ENCODE measurements at places on chromosomes 13 and 19.

GRCh38 chr19:2275588-2276428 is 6.2 kb downstream of the PEAK3 start:
- DNase-seq = no peak

DNA sequence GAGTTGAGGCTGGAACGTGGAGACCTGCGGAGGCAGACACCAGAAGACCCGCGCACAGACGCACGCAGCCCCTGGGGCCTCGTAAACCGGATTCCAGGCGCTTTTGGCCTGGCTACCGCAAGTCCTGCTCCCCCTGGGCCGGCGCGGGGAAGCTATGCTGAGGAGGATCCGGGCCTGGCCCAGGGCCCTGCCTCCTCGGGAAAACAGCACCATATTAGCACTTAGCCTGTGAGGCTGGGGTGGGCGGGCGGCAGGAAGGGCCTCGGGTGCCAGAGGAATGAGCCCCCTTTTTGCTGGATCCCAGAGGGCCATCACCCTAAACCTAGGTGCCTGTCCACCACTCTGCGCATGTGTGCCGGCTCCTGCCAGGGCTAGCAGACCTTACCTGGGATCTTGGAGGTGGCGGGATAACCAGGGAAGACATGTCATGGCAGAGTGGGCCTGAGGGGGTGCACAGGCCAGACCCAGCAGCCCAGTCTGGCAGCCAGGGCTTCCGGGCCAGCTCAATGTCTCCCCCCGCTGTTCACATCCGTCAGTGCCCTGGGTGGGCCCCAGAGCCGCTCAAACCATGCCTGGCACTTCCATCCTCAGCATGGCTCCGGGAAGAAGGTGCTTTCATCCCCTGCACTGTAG is 7.3 kb downstream of the ELOF1 start:
- DNase-seq = peak; percentile 50

DNA sequence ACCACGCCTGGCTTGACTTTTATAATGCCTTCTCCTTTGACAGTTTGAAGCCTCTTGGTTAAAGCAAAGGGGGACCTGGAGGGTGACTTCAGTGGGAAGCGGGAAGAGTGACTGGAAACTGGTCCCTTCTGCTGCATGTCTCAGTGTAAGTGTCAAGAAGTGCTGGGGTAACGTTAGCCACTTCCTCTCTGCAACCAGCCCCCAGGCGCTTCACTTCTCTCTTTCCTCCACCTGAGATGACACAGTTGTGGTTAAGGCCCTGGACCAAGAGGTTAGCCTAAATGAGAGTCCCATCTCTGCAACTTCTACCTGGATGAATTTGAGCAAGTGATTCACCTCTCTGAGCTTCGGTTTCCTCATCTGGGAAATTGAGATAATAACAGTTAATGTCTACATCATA is 16.3 kb downstream of the LEUTX start:
- no peak for DNase-seq

DNA sequence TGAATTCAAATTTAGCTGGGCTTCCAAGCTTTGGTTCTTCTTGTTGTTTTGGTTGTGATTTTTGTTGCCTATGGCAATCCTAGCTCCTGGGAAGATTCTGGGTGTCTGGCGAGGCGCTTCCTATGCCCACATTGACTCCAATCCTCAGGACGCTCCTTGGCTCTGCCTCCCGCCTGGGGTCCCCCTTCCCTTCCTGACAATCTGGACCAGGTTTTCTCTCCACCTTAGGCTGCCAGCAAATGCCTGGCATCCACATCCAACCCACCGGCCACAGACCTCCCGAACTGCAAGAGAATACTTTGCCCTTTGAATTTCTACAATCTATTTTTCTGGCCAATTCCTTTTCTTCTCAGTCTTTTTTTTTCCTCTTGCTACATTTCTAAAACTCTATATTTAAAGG is 186.9 kb upstream of the UBL3 start:
- DNase-seq = no peak

DNA sequence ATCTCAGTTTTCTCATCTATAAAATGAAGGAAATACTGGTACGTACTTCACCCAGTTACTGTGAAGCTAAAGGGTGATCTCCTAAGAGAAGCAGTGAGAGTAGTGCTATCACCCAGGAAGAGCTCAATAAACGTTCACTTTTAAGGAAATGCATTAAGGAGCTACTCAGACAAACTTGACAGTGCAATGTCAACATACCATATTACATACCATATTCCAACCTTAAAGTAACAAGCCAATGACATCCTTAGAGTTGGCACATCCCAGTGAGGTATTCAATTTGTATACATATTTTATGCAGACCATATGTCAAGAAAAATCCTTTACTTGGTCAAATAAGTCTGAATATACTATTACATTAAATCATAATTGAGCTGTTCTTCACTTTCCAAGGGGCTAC is 7.0 kb downstream of the TBC1D4 start:
- DNase-seq = no peak

- no peak for DNase-seq
Measured at GRCh38 chr13:52978989-52979388, 49.6 kb upstream of the OLFM4 start.

- DNase-seq = no peak
Measured at GRCh38 chr13:71871176-71871754, 4.3 kb upstream of the DACH1 start.

GRCh38 chr13:114279758-114280355 is 1.5 kb upstream of the UPF3A start:
- DNase-seq = no peak

DNA sequence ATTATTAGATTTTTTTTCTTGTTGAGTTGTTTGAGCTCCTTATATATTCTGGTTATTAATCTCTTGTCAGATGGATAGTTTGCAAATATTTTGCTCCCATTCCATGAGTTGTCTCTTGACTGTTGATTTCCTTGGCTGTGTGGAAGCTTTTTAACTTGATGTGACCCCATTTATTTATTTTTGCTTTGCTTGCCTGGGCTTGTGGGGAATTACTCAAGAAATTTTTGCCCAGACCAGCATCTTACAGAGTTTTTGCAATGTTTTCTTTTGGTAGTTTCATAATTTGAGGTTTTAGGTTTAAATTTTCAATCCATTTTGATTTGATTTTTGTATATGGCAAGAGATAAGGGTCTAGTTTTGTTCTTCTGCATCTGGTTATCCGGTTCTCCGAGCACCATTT is 124.7 kb downstream of the PCCA start:
- DNase-seq = no peak

DNA sequence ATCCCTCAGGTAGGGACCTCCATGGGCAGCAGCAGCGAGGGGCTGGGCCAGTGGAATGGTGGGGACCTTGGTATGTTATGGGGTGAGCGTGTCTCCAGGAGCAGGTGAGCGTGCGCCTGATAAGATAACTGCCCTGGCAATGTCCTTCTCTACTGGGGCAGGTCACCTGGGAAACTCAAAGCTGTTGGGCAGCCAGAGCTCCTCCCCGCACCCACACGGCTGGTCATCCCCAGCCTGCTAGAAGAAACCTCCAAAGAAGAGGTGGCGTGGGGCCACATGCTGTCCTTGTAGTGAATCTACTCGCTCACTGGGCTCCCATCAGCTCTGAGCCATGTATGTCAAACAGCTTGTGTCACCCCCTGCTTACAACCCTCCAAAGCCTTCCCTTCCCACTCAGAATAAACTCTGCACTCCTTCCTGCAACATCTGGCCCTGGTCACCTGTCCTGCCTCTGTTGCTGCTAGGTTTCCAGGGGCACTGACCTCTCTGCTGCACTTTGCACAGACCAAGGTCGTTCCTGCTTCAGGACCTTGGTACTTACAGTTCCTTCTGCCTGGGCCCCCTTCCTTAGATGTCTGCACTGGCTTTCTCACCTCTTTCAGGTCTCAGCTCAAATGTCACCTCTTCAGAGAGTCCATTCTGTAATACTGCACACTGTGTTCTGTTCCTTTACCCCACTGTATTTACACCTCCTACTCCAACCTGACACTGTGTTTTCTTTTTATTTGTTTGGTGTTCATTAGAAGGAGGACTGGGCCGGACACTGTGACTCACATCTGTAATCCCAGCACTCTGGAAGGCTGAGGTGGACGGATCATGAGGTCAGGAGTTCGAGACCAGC is 1.8 kb upstream of the ATP4A start:
- no peak for DNase-seq

DNA sequence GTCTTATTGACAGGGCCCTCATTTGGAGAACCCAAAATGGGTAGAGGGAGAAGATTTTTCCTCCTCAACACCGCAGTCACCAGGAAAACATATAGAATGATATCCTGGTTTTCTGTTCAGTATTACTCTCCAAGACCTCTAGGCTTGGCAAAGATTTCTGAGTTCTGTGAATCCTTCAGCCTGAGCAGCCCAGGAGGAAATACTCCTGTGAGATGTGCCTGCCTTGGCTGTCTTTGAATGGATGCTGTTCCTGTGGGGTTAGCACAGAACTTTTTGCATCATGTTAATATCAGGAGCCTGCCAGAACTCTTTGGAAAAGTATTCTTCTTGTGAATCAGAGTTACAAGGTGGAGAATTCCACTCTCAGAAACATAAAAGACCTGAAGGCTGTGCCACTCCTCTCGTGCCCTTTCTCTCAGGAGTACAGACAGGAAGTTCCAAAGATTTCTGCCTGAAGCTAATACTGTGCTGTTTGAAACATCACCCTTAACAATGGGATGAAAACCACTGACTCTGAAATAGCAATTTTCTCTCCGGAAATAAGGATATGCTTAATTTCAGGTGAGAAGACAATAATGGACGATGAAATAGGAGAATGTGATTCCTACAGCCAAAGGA is 520.1 kb upstream of the NBEA start:
- no peak for DNase-seq

DNA sequence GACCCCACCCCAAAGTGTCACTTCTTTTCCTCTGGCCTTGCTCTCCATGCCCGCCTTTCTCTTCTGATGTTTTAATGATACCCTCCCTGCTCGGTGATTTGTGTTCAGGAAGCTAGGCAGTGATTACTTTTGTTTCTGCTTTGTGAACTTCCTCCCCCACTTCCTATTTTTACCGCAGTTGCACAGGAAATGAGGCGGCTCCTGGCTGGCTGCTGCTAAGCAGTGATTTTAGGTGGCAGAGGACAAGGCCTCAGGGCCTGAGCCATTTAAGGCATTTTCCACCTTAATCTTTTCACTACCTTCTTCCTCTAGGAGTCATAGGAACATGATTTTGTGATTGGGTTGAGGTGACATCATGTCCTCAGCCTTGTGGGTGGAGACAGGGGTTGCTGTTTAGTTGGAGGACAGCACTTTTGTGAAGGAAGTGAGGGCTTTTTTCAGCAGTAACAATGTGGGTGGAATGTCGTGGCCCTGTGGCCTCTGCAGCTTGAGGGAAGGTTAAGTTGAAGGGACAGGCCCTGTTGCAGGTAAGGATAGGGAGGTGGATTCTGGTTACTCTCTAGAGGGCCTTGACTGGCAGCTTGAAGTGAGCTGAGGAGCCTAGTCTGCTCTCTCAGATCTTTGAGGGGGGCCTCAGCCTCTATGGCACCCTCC is 15.7 kb downstream of the GARRE1 start:
- peak; percentile 83 for DNase-seq

DNA sequence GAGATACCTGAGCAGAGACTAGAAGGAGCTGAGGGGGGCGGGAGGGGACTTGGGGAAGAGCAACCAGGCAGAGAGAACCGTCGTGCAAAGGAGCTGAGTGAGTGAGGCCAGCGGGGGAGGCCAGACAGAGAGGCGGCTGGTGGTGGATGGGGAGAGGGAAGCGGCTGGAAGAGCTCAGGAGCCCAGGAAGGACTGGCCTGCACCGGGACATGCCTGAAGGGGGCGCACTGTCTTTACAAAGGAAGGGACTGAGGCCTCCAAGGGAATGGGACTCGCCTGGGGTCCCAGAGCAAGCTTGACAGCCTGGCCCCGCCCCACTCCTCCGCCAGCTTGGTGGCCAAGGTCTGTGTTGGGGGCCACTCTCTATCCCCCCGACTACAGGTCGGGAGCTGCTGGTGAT is 14.9 kb downstream of the ONECUT3 start:
- DNase-seq = peak; percentile 51

DNA sequence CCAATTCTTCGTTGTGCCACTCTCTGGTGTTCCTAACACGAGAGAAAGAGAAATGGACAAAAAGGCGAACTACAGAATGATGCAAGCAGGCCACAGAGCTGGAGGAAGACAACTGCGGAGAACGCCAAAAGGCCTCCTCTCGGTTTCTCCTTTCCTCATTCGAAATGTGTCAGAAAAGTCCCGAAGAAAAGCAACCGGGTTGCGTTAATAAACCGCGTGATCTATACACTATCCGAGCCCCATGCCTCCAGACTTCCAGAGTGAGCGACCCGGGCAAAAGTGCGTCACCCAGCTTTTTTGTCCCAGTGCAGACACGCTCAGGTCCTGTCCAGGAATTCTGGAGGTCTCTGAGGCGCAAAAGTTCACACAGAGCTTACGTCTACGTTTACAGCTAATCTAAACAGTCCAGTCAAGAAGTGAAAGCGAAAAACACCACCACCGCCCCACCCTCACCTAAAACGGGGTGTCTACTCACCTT is 413 bp downstream of the N4BP2L2 start:
- DNase-seq = peak; percentile 76

GRCh38 chr13:109730812-109731335 is 55.5 kb downstream of the IRS2 start:
- DNase-seq = no peak

DNA sequence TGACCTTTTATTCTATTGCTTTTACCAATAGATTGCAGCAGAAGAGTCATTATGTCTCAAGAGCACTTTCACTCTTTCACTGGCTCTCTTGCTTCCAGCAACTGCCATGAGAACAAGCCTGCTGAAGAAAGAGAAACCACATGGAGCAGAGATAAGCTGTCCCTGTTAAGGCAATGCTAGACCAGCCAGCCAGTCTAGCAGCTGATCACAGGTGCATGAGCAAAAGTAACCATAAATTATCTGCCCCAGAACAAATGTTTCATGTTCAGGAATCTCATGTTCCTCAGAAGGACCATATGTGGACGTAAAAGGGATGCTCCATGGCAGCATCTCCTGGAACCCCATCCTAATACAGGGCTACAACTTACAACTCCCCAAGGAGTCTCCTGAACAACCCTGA is 20.4 kb upstream of the DCLK1 start:
- DNase-seq = no peak

DNA sequence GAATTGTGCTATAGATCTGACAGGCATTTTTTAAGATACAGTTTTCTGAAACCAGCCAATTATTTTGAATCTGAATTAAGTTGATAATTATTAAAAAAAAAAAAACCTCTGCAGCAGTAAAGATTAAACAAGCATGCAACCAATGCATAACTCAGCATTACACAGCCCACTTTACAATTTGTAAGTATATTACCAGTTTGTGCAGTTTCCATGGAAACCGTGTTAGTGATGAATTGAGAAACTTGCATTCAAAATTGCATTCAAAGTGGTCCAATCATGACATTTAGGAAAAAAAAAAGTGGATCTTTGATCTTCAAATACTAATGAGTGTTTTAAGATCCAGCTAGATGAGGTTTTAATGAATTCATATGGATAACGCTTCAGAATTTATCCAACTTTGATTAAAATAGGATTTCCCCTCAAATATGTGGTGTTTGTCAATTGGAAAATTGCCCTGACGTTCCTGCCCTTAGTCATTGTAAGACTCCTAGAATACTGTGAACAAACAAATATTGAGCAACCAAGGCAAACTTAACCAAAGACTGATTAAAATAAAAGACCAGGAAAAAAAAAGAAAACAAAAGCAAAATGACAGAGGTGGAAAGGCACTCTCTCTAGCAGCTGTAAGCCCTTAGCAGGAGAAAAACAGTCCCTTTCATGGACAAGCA is 314.8 kb upstream of the MAB21L1 start:
- peak; percentile 90 for DNase-seq

GRCh38 chr13:51262501-51263211 is 40.5 kb downstream of the FAM124A start:
- no peak for DNase-seq

- DNase-seq = no peak
Measured at GRCh38 chr19:1065606-1066109, 1.3 kb upstream of the ARHGAP45 start.

GRCh38 chr19:1796395-1797142 is 15.5 kb downstream of the ATP8B3 start:
- DNase-seq = no peak
